Immature natural killer cell (primary cell): ENCODE measurements at places on chromosomes 4 and X.

GRCh38 chr4:164997941-164998340, 20.5 kb upstream of the TRIM61 start:
- no peak for DNase-seq

DNA sequence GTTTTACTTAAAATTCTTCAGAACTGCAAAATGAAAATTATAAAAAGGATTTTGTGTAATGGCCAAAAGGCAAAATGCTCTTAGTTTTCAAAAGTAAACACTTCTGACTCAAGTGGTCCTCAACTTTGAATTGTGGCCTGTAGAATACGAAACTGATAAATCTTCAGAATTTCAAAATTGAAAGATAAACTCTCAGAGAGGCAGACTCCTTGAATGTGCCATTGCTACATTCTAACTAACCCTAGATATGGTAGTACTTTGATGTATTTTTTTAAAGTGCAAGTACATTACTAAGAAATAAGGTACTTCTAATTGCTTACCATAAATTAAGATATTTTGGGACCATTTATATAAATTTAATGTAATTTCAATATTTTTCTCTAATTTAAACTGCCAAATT, 44.4 kb downstream of the TNIP3 start:
- DNase-seq, result no peak

- DNase-seq, result no peak
Observed at GRCh38 chr4:20754036-20754435, 53.8 kb downstream of the PACRGL start.

DNA sequence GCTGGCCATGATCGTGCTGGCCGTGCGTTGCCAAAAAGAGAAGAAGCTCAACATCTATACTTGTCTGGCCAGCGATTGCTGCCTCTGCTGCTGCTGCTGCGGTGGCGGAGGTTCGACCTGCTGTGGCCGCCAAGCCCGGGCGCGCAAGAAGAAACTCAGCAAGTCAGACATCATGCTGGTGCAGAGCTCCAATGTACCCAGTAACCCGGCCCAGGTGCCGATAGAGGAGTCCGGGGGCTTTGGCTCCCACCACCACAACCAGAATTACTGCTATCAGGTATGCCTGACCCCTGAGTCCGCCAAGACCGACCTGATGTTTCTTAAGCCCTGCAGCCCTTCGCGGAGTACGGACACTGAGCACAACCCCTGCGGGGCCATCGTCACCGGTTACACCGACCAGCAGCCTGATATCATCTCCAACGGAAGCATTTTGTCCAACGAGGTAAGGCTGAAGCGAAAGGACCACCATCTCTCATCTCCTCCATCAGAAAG, 3.3 kb downstream of the PCDH10 start:
- DNase-seq, result no peak

DNA sequence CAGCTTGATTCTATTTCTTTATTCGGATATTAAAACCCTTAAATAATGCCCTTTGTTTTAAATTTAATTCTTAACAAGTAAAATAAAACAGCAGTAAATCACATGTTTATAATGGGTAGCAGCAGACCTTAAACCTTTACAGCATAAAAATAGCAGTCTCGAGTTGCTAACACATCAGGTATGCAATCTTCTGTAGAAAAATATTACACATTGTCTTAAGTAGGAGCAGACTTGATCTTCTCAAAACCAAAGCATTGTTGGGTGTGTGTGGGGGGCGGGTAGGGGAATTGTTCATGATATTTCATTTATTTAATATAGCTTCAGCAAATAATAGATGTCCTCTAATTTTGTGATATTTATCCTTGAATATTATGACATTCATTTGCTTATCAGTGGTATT, 331.4 kb downstream of the PCDH7 start:
- no peak for DNase-seq

- no peak for DNase-seq
Observed at GRCh38 chrX:16797358-16797757, 11.1 kb downstream of the TXLNG start.

GRCh38 chr4:156084373-156084772, 130.7 kb upstream of the CTSO start:
- no peak for DNase-seq

DNA sequence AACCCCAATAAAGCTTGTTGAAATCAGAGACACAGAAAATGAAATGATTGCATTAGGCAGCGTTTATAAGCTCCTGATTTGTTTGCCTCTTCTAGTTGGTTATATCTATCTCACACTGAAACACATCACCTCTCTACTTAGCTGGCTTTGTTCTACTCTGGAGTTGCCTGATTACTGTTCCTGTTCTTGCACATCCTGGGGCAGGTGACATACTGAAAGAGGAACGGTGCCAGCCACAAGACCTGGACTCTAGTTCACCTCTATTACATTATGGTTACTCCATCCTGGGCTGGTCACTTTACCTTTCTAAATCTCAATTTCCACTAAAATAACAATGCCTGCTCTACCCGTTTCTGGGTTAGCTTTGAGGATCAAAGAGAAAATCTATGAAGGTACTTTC, 47.9 kb downstream of the TRIM2 start:
- no peak for DNase-seq

DNA sequence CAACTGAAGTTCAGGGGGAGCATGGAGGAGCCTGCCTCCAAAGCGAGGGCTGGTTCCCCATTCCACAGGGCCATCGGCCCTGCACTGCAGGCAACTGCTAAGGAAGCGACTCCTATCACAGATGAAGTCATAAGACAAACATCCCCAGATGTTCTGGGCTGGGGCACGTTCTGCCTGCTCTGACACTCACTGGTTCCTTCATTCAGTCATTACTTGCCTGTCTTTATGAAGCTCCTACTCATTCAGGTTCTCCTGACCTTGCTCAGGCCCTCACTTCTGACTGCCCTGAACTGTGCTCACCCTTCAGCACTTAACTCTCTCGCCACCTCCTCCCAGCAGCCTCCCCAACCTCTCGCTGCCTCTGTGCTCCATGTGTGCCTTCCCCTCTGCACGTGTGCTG, 2.5 kb upstream of the SLC2A9 start:
- DNase-seq, result no peak

- no peak for DNase-seq
Observed at GRCh38 chr4:5164221-5164912, 113.1 kb downstream of the STK32B start.

- no peak for DNase-seq
Observed at GRCh38 chr4:185036019-185036418, 17.7 kb downstream of the HELT start.

DNA sequence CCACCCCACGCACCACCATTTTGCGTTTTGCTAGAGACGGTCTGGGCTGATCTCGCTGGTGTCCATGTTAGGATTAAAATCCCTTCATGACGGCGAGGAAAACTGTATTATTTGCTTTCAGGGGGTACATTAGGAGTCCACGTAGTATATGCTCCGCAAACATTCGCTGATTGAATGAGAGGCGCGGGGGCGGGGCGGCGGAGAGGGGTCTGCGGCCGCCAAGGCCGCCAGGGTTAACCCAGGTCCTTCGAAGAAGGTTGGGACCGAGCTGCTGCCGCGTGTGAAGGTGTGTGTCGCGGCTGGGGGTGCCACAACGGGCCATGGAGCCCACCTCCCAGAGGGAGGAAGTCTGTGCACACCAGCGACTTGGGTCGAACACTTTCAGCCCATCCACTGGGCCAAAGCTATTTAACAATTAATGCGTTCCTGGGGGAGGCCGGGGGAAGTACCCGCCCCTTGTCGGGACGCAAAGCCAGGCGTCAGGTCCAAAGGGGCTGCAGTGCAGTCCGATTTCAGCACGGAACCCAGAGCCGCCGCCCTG, 6.4 kb upstream of the PITX2 start:
- no peak for DNase-seq

GRCh38 chr4:7410446-7410845, 24.3 kb downstream of the PSAPL1 start:
- DNase-seq, result no peak

DNA sequence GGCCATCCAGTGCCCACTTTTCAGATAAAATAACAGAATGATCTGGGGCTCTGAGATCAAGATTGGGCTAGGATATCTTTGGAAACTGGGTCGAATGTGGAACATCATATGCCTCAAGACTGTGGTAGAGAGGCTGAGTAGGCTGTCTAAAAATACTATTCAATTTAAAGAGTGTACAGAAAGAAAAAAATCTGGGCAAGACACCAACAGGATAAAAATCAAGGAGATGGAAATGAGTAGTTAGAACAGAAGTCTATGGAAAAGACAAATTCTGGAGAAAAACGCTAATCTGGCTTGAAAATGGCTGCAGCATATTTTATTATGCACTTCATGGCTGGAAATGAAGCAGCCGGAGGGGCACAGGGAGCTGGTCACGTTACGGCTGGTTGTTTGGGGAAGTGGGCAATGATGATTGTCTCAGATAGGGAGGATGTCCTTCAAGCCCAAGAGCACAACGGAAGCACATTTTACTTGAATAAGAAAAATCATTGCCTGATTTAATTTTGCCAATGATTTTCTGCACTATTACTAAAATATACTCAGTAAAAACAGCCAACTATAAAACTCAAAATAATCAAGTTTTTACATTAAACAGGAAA, 27.1 kb upstream of the MAPK10 start:
- DNase-seq, result no peak

- no peak for DNase-seq
Observed at GRCh38 chr4:109238746-109239145, 63.7 kb downstream of the COL25A1 start.

DNA sequence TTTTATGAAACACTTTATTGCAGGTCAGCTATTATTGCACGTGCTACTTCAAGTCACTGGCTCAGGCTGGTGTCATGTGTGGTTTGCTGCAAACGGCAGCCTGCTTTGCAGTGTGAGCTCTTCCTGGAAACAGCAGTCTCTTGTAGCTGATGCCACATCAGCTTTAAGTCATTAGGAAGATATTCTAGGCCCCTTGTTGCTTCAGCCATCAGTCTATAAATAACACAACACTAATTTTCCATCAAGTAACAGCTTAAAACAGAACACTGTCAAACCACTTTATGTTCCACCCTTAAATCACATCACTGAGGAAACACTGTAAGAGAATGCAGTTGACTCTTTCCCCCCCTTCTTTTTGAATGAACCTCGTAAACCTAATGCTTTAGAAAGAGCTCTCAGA, 93.8 kb downstream of the GATB start:
- DNase-seq, result no peak

GRCh38 chr4:152259866-152260265, 276.0 kb downstream of the FBXW7 start:
- no peak for DNase-seq

- DNase-seq, result no peak
Observed at GRCh38 chr4:174604198-174604597, 81.9 kb upstream of the HPGD start.

GRCh38 chr4:123060039-123060770, 137.8 kb upstream of the NUDT6 start:
- no peak for DNase-seq

DNA sequence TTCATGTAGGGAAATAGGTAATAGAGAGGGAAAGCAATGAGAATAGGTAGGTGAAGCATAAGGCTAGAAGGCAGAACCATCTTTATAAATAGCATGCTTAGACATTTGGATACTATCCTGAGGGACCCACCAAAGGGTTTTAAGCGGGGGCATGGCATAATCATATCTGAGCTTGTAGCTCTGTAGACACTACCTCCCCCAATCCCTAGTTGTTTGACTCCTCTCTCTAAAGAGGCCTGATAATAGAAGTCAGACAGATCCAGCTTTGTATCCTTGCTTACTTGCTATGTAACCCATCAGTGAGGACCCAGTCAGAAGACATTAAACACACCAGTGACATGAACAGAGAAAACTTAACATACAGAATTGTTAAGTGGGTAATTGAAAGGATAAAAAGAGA, 58.7 kb downstream of the SCFD2 start:
- no peak for DNase-seq

DNA sequence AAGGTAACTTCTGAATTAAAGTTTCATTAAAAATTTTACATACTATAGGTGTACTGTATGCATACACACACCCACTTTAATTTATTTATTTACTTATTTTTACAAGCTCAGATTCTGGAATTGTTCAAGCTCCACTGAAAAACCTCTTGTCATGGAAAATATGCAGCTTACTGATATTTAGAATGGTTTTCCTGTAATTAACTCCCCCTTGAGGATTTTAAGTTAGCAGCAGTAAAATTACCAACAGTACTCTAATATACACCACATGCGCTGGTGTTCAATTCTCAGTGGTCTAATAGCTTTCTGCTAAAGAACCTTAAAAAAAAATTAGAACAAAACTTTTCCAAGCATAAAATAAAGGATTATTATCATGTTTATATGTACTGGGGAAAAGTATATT, 12.0 kb downstream of the MAB21L2 start:
- no peak for DNase-seq

DNA sequence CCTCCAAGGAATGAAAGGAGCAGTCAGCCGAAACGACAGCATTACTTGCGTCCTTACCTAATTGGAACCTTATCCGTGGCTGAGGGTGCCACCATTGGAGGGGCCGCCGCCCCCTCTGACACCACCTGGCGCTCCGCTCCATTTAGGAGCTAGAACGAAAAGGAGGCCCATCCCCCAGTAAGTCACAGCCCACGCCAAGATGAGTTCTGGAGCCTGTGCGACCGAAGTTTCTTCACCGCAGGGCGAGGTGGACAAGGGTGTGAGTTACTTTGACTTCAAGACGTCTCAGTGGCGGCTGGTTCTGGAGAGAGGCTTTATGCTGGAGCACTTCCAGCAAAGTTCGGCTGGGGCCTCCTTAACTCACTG, 729 bp upstream of the IRF2 start:
- DNase-seq, result peak; percentile 53

- DNase-seq, result no peak
Observed at GRCh38 chr4:168679819-168680218, 183.0 kb downstream of the PALLD start.

DNA sequence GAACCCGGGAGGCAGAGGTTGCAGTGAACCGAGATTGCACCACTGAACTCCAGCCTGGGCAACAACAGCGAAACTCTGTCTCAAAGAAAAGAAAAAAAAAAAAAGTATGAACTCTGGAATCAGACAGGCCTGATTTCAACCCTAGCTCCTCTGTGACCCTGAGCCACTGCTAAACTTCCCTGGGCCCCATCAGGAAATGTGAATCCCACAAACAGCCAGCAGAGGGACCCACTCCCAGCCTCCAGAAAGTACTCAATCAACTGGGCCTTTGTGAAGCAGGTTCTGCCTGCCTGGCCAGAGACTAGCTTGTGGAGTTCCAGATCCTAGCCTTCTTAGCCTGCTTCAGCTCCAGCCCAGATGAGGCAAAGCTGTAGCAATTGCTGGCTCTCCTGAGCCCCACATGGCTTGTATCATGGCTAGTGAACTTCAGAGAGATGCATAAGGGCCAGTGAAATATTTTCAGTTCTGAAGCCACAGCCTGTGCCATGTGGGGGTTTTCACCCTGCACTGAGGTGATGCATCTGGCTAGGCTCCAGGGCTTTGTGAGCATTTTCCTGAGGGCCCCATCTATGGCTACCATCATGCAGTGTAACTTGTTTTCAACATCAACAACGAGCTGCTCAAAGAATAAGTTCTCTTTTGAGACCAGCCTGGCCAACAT, 7.2 kb upstream of the IDS start:
- DNase-seq, result peak; percentile 69

- DNase-seq, result no peak
Observed at GRCh38 chr4:170227928-170228327, 138.2 kb upstream of the AADAT start.

DNA sequence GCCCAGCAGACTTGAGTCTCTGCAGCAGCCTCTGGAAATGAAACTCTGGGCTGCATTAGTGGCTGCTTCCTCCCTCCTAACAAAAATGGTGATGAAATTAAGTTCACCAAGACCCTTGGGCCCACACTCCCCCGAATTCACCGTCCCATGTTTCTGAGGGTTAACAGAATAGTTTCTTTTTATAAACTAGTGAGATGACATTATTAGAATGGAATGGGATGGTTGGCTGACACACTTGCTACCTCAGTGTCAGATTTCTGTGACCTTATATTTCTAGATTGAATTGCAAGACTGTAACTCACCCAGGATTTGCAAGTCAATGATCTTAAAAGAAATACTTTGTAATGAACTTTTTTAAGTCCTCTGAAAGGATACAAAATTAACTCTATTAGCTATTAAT, 127.1 kb downstream of the SHROOM3 start:
- DNase-seq, result no peak
